ENCODE measurements at places on chromosomes 12 and 14.
A peak's percentile ranks its signal among the peaks of the same experiment; 100 is the strongest.

DNA sequence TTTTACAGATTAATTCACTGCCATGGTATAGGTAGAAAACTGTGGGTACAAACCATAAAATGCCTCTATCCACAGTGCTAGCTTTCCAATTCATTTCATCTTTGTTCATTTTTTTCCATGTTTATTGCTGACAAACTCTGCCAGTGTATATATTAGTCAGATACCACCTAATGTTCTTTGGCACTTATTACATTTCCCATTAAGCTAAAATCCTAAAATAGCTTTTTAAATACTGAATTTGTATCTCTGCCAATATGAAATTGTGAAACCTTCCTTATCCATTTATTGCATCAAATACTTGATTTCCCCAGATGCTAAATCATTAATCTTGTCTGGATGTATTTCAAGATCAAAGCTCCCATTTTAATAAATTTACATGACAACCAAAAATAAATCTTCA lies 150.1 kb upstream of the FSCB start:
- DNase-seq = no peak

DNA sequence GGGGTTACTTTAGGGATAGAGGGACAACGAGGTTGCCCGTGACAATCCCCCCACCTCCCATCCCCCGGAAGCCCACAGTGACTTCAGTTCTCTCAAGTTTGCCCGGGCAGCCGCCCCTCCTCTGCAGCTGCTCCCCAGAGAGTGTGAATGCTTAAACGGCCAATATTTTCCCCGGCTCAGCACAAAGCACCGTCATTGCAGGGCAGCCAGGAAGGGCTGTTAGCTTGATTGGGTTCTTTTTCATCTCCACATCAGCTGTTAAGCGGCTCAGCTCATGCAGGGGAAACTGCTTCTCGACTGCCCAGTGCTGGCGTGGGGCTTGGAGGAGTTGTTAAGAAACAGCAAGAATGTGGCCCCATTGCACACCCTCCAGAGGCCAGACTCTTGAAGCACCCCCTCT lies 120.5 kb upstream of the NCOR2 start:
- DNase-seq = peak; percentile 44

DNA sequence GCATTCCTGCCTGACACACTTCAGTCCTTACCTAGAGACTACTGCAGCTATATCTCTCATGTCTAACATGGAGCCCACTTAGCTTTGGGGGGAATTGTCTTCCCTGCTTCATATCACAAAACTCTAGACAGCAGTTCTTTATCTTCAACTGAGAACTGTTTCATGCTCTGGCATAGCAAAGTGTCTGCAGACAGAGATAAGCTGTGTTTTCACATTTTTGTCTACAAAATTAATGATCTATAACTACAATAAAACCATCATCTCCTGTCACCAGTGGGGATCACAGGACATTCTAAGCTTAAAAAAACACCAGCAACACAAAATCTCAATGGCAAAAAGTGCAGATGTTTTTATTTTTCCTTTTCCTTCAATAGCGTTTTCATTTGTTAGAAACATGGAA lies 137.1 kb upstream of the VRK1 start:
- no peak for DNase-seq

- DNase-seq = no peak
Observed at GRCh38 chr14:24337824-24338175, 2.0 kb downstream of the RIPK3 start.

- no peak for DNase-seq
Observed at GRCh38 chr12:112126000-112126438, 659 bp downstream of the TRAFD1 start.

DNA sequence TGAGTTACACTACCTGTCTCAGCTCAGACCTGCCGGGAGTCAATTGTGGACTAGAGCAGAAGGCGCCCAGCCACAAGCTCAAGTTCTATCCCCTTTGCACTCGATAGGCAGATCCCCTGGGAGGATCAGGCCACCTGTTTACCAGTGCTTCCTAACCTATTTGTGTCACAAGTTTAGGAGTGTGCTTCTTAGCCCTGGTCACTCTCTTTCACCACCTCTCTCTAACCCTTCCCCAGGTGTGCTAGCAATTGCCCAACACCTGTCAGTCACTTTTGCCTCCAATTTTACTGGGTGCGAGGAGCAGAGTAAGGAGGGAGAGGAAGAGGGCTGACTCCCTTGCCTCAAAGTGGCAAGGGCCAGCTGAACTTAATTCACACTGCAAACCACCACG lies 745 bp upstream of the NAA30 start:
- DNase-seq = no peak

GRCh38 chr12:7289743-7290142 lies 14.1 kb upstream of the ACSM4 start:
- no peak for DNase-seq

DNA sequence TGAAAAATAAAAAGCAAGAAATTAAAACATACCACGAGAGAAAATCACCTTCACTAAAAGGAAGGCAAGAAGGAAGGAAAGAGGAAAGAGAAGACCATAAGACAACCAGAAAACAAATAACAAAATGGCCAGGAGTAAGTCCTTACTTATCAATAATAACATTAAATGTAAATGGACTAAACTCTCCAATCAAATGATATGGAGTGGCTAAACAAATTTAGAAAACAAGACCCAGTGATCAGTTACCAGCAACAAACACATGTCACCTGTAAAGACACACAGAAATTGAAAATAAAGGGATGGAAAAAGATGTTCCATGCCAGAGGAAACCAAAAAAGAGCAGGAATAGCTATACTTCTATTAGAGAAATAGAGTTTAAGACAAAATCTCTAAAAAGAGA lies 85.0 kb upstream of the SLC38A4 start:
- no peak for DNase-seq

- DNase-seq = no peak
Observed at GRCh38 chr12:94815958-94816357, 165.6 kb upstream of the TMCC3 start.

DNA sequence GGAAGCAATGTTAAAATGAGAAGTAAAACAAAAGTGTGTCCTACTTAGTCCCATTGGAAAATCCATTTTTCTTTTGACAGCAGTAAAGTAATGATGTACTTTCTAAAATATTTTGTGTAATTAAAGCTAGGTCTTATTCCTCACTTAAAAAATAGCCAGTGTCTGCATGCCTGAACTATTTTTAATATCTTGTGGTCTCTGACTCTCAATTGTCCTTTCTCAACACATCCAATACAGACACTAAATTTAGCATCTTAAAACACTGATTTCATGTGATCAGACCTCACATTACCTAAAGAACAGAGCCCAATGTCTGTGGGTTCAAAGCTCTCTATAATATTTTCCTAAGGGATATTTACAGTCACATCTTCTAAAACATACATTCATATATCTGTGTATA lies 108.0 kb downstream of the DERA start:
- no peak for DNase-seq

DNA sequence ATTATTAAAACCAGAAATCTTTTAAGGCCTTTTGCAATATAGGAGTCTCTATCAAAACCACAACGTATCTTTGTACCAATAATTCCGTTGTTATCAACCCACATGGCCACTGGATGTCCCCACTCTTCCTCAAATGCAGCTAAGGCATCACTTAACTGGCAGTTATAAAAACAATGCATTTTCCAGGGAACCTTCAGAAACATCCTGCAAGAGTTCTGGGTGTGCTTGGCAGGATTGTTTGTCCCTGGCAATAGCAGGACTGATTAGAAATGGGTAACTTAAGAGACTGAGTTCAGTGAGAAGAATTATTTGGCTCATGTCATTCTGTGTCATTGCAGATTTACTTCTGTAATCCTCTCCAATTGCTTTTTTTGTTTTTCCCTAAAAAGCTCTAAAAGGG lies 112.0 kb downstream of the SLC15A5 start:
- peak; percentile 43 for DNase-seq

GRCh38 chr12:15278816-15279658 lies 43.3 kb upstream of the PTPRO start:
- no peak for DNase-seq

GRCh38 chr12:8689681-8690080 lies 8.1 kb upstream of the RIMKLB start:
- no peak for DNase-seq

DNA sequence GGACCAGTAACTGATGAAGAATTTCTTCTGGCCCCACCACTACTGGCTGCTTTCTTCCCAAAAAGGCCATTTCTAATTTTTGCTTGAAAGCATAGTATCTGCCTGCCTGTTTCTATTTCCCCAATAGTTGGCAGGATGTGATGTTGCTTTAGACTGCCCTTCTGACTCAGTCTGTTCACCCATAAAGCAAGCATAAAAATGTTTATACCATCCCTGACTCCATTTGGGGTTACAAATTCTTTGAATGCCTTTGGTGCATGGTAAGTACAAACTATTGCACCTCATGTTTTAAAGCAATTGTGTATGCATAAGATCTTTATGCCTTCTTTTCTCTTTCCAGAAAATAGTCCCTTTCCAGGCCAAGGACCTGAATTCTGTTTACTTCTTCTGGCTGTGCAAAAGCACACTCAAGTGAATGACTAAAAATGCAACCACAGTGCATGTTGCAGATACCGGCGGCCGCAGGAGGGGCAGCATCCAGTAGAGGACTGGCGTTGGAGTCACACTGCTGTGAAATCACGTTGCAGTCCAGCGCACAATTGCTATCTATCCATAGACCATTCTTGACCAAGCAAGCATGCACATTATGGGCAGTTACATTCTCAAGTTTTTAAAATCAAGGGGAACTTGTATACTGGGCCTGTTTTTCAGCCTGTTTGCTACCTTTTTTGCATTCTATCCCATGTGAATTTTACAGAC lies 82.4 kb downstream of the SLC5A8 start:
- DNase-seq = no peak

GRCh38 chr12:15701206-15701605 lies 88.0 kb downstream of the EPS8 start:
- DNase-seq = no peak

- no peak for DNase-seq
Observed at GRCh38 chr12:68178184-68178583, 18.6 kb upstream of the IFNG start.

- DNase-seq = peak; percentile 57
Observed at GRCh38 chr12:1939801-1940607, 21.6 kb upstream of the CACNA2D4 start.

GRCh38 chr14:92716131-92716530 lies 32.3 kb downstream of the LGMN start:
- no peak for DNase-seq

- no peak for DNase-seq
Observed at GRCh38 chr12:47411966-47412365, 293.9 kb downstream of the RPAP3 start.

GRCh38 chr12:132467511-132467910 lies 22.4 kb upstream of the FBRSL1 start:
- no peak for DNase-seq
